ENCODE measurements at places on chromosomes 2 and 18.

GRCh38 chr2:9097239-9097638 lies 93.8 kb upstream of the MBOAT2 start:
- DNase-seq, result no peak

- DNase-seq, result no peak
Measured at GRCh38 chr2:38279201-38279600, 97.9 kb downstream of the ATL2 start.

- no peak for DNase-seq
Measured at GRCh38 chr2:239927424-239927981, 97.6 kb downstream of the NDUFA10 start.

DNA sequence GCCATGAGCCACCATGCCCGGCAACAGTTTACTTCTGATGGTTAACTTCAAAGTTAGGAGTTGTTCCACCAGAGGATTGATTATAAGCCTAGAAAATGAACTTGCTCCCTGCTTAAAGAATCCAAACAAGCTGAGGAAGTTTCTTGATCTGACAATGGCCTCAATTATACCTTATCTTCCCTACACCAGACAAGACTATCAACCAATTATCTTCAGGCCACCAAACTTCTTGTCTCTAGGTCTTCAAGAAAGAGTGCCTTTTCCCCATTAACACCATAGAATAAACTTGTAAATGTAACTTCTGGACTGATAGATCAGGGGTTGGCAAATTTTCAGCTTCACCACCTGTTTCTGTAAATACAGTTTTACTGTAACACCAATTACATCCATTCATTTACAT lies 15.0 kb downstream of the ZC3H8 start:
- no peak for DNase-seq

GRCh38 chr2:97742381-97742847 lies 29.0 kb downstream of the ZAP70 start:
- no peak for DNase-seq

GRCh38 chr18:49953391-49953790 lies 140.1 kb upstream of the ACAA2 start:
- no peak for DNase-seq

- DNase-seq, result no peak
Measured at GRCh38 chr2:437756-438393, 150.0 kb upstream of the ALKAL2 start.

DNA sequence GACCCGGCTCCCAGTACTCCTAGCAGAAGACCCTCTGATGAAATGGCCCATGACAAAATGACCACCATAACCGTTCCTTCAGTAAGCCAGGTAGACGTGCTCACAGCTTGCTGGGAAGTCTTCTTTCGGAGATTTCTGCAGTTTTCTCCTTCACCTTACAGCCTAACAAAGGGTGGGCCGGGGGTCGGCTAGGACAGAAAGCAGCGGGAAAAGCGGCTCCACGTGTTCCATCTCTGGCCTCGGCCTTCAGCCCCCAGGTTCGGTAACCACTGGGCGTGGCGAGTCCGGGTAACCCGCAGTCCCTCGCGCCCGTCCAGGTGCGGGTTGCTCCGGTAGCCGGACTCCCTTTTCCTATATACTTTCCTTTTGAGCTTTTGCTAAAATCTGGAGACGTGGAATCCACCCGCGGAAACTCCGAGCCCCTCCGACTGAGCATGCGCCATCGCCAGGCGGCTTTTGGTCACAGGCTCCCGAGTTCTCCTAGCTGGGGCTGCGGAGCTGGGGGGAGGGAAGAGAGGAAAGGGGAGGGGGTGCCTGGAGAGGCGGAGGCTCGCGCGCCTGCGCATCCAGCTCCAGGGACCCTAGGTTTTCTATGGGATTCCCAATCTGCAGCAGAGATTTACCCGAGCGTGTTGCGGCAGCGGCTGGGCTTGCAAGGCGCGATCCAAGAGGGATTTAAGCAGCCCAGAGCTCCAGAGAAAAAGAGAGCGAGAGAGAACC lies at the start of gene VSNL1:
TSS of gene VSNL1 (plus strand) at position 604 of the 720 bp plus-strand sequence. CDS start 51,379 bp downstream, outside the sequence.
- DNase-seq, result no peak

- no peak for DNase-seq
Measured at GRCh38 chr2:98706591-98706990, 24.3 kb downstream of the MGAT4A start.

DNA sequence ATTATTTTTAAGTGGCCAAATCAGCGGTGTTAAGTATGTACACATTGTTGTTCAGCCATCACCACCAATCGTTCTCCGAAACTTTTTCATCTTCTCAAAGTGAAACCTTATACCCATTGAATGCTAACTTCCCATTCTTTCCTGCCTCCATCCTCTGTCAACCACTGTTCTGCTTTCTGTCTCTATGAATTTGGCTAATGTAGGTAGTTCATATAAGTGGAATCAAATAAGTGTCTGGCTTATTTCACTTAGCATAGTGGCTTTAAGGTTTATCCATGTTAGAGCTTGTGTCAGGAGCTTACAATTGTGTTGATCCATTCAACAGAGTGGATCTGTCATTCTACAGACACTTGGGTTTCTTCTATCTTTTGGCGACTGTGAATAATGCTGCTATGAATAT lies 192.1 kb downstream of the WDR7 start:
- DNase-seq, result no peak

DNA sequence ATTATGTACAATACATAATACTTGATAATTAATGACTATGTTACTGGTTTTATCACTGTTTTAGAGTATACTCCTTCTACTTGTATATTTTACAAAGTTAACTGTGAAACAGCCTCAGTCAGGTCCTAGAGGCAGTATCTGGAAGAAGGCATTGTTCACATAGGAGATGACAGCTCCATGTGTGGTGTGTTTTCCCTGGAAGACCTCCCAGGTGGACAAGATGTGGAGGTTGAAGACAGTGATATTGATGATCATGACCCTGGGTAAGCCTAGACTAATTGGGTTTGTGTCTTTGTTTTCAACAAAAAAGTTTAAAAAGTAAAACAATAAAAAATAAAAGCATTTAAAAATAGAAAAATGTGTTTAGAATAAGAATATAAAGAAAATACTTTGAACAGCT lies 96.4 kb downstream of the TRIB2 start:
- DNase-seq, result no peak

DNA sequence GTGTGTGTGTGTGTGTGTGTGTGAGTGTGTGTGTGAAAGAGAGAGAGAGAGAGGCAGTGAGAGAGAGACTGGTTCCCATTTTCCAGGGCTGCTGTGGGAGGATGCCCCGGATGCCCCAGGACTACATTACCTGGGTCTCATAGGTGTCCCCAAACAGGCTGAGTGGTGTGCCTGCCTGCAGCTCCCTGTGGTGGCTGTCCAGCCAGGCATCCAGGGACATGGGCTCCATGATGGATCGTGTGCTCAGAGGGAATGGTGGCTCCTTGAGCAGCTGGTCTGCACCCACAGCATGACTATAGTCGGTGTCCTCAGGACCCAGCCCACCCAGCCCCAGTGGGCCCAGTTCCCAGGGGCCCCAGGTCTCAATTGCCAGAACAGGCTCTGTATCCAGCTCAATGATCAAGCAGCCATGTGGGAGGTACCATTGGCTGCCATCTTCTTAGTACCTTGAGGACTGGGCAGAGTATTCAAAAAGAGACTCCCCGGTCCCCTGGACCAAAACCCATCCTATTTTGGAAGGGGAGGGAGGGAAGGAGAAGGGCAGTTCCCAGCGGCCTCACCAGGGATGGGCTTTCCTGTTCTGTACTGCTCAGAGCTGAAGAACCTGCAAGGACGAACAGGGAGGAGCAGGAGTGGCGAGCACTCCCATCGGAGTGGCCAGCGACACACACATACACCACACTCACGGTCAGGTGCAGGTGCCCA lies 5.8 kb upstream of the OXER1 start:
- no peak for DNase-seq

- DNase-seq, result no peak
Measured at GRCh38 chr2:43852196-43852730, 13.5 kb downstream of the ABCG8 start.

- DNase-seq, result no peak
Measured at GRCh38 chr18:28846958-28847357, 670.0 kb upstream of the CDH2 start.

DNA sequence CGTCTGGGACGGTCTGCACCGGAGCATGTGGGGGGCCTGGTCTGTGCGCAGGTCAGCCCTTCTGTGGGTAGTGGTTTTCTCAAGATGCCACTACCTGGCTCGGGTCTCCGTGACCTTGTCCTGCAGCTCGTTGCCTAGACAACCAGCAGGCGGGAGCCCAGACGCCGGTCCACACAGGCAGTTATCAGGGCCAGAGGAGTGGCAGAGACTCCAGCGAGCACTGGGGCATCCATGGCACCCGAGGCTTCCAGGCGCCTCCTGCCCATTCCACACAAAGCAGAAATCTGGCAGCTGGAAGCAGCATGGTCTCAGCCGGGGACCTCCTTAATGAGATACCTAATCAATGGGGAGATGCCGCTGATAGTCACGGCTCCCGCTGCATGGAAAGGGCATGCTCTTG lies 156.1 kb downstream of the FAM210A start:
- no peak for DNase-seq

GRCh38 chr2:112255875-112256274 lies 1.0 kb upstream of the ZC3H8 start:
- DNase-seq, result no peak

DNA sequence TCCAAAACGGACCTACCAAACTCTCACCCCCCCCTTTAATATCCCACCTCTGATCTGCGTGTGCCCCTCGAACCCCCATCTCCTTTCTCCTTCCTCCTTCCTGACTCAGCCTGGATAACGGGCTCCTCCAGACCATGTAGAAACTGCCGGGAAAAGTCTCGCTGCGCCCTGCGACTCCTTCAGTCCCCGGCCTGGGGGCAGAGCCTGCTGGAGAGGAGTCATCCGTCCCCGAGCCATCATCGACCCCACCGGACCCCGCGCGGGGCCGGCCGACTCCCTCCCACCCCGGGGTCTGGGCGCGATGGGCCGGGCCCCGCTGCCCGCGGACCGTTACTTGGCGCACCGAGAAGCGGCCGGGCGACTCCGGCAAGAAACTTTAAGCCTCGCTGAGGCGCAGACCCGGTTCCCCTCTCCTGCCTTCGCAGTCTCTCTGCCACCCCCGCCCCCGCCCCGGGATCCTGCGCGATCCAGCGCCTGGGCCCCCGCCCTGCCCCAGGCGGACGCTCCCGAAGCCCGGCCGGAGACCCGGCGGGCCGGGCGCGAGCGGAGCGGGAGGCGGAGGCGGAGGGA lies 3.4 kb downstream of the ZEB2 start:
- no peak for DNase-seq

- no peak for DNase-seq
Measured at GRCh38 chr18:64882896-64883295, 734.0 kb upstream of the LINC00305 start.

GRCh38 chr2:191009541-191010374 lies 4.2 kb downstream of the STAT1 start:
- no peak for DNase-seq

DNA sequence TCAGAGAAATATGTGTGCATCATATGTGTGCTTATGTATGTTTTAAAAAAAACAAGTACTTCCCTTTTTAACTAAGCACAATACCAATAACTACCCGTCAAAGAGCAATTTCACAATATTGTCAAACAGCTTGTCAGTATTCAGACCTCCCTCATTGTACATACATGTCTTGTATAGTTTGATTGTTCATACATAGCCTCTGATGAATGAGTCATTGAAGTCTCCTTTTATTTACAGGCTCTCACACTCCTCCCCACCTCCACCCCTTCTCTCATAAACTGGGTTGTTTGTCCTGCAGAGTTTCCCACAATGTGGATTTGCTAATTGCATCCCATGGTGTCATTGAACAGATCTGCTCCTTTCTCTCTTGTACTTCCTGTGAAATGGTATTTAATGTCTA lies 132.8 kb upstream of the L3MBTL4 start:
- DNase-seq, result no peak

DNA sequence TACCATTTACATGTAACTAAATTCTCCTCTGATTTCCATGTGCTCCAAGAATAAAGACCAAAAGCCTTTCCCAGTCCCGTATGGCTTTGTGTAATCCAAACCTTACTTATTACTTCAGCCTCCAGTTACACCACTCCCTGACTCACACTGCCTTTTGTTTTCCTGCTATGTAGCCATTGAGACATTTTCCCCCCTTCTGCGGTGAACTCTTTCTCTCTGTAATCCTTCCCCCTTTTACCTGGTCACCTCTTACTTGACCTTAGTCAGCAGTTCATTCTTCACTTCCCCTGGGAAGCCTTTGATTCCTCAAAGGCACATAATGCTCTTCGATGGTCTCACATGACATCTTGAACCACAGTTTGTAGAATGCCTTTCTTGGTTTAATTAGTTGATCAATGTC lies 256.0 kb upstream of the FANCL start:
- DNase-seq, result no peak

All from cortex of kidney (tissue), 1 donor.